ENCODE measurements at places on chromosomes 3 and 15.

GRCh38 chr3:98777801-98778220 is 14.7 kb downstream of the ST3GAL6 start:
- DNase-seq, result no peak

GRCh38 chr3:168267179-168267578 is 171.5 kb upstream of the GOLIM4 start:
- no peak for DNase-seq

- no peak for DNase-seq
These were observed 465.3 kb upstream of the CBLB start for GRCh38 chr3:106333911-106334618.

DNA sequence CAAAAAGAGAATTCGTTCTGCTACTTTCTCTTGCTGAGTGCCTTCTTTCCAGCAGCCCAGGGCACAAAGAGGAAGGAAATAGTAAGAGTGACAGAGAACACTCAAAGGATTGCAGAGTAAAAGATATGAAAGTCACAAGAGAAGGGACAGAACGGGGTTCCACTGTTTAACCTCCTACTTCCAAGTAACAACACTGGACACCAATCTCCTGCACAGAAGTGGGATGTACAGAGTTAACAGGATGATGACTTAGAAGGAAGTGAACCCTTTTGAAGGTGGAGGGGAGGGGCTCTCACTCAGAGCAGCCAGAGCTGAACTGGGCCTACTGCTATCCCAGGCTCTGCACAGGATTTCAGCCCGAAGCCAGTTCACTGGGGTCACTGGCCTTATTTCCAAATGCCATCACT is 130.1 kb upstream of the PRICKLE2 start:
- no peak for DNase-seq

DNA sequence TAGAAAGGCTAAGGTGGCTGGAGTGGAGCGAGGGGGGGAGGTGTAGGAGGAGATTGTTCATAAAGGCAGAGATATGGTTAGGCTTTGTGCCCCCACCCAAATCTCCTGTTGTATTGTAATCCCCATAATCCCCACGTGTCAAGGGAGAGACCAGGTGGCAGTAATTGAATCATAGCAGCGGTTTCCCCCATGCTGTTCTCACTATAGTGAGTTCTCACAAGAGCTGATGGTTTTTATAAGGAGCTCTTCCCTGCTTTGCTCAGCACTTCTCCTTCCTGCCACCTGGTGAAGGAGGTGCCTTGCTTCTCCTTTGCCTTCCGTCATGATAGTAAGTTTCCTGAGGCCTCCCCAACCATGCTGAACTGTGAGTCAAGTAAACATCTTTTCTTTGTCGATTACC is 64.7 kb upstream of the CFAP161 start:
- no peak for DNase-seq

GRCh38 chr3:3127432-3128010 is 781 bp downstream of the TRNT1 start:
- DNase-seq, result no peak

DNA sequence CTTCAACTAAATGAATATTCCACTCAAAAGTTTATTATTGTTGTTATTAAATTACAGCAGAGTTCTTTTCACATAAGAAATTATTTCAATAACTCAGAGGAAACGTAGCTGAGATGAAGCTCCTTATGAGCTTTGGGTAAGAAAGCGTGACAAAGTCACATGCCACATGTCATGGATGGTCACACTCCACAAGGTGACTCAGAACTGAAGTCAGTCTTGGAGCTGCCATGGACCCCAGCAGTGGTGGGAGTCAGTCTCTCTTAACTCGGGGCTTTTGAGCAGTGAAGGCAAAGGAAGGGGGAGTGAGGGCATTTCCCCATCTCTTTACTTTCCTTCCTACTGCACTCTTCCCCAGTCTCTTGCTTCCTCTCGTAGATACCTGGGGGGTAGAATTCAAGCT is 87.5 kb upstream of the FAM3D start:
- DNase-seq, result no peak

DNA sequence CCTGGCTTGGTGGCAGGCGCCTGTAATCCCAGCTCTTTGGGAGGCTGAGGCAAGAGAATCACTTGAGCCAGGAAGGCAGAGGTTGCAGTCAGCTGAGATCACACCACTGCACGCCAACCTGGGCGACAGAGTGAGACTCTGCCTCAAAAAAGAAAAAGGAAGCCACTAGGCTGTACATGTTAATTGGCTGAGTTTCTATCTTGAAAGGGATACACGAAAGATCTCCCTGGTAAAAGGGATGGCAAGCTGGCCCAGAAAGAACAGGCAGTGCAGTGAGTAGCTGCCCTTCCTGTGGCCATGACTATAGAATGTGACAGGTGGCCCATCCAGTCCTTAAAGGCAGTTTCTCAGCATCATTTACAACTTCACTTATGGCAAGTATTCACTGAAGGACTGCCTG is 12.3 kb downstream of the LRIG1 start:
- no peak for DNase-seq

DNA sequence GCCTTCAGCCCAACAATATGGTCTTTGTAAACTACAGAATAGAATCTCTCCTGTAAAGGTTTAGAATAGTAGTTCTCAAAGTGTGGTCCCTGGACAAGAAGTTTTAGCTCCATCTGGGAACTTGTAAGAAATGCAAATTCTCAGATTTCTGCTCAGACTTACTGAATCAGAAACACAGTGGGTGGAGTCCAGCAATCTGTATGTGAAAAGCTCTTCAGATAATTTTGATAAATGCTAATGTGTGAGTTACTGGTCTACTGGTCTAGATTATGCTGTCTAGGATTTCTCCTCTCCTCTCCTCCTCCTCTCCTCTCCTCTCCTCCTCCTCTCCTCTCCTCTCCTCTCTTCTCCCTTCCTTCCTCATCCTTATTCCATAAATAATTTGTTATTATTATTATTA is 57.5 kb downstream of the RBMS3 start:
- DNase-seq, result no peak

DNA sequence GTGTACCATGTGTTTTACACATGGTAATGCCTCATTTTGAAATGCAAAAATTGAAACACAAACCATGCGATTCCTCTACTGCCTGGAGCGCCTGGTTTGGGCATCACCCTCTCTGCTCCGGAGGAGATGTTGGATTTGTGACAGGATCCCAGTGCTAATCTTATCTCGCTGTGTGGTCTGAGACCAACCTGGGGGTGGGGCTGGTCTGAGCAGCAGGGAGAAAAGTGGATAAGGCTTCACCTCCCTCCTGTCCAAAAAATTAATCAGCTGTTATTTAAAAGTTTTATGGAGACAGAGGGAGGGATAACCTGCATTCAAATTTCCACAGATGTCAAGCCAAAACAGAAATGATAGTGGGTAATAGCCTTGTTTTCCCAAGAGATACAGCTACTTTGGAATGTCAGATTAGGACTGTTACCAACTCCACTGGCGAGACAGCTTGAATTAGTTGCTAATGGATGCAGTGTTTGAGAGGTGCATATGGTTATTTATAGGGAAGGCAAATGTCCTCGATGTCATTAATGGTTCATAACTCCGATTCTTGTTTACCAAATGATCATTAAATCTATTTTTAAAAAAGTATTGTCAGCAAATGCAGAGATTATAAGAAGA is 54.0 kb upstream of the SKOR1 start:
- DNase-seq, result no peak

GRCh38 chr3:65788461-65788860 is 250.3 kb downstream of the MAGI1 start:
- no peak for DNase-seq

GRCh38 chr3:64687781-64688604 is at the start of gene ADAMTS9:
Gene ADAMTS9 (minus strand): TSS chr3:64688000. CDS start chr3:64687657, 343 bp downstream.
- DNase-seq, result peak; percentile 53

DNA sequence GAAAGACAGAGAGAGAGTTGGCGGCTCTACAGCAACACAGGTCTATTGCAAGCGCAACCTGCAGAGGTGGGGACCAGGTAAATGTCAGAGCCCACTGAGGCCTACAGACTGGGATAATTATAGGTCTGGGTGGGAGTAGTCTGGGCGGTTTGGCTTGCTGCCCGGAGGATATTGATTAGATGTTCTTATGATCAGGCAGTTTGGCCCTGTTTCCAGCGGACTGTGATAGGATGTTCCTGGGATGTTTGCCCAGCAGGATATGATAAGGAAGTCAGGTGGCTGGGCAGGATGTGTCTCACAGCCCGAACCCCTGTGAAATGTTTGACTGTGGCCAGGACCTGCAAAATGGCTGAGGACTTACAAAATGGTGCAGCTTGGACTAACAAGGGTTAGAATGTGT is 364.9 kb downstream of the NAALADL2 start:
- DNase-seq, result peak; percentile 89

GRCh38 chr3:153282355-153282754 is 120.3 kb downstream of the RAP2B start:
- DNase-seq, result no peak

- no peak for DNase-seq
These were observed 16.9 kb downstream of the MME start for GRCh38 chr3:155097009-155097349.

GRCh38 chr15:32936283-32936918 is 218.6 kb downstream of the GREM1 start:
- DNase-seq, result no peak

DNA sequence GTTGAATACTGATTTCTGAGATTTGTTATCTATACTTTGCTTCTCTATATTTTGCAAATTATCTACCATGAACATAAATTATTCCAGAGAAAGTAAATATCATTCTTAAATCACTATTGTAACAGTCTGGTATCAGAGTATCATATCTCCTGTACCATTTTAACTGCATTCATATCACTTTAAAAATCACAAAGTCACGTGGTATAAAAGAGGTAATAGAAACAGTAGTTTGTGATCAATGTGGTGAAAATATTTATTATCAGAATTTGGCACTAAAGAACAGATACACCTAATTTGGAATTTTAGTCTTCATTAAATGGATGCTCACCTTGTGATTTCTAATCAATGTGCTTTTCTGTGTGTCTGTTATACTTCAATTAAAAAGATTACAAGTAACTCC is 47.8 kb downstream of the P3H2 start:
- no peak for DNase-seq

GRCh38 chr3:106582151-106582550 is 713.3 kb upstream of the CBLB start:
- no peak for DNase-seq

GRCh38 chr3:127835993-127836882 is 13.9 kb upstream of the MGLL start:
- DNase-seq, result no peak

- DNase-seq, result no peak
These were observed 141.6 kb upstream of the STT3B start for GRCh38 chr3:31391150-31391549.

GRCh38 chr3:141431411-141432378 is 55.1 kb upstream of the RASA2 start:
- DNase-seq, result no peak

DNA sequence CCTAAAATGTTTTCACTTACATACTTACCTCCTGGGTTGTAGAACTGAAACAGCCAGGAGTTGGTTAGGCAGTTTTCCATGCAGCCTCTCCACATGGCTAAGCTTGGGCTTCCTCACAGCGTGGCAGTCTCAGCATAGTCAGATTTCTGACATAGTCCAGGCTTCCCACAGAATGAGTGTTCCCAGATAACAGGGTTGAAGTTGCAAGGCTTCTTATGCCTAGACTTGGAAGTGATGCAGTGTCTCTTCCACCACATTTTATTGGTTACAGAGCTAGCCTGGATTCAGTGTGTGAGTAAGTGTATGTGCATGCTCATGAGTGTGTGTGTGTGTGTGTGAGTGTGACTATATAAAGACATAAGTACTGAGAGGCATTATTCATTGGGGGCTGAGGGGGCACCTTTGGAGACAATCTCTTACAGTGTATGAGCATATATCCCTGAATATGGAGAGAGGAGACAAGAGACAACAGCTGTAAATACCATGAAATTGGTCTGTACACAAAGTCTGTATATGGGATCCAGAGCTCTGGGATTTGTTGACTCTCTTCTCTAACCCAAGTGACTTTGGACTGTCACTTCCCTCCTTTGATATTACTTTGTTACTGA is 78.1 kb downstream of the ZNF621 start:
- DNase-seq, result no peak

GRCh38 chr15:70528270-70528706 is 235.1 kb downstream of the UACA start:
- peak; percentile 21 for DNase-seq

DNA sequence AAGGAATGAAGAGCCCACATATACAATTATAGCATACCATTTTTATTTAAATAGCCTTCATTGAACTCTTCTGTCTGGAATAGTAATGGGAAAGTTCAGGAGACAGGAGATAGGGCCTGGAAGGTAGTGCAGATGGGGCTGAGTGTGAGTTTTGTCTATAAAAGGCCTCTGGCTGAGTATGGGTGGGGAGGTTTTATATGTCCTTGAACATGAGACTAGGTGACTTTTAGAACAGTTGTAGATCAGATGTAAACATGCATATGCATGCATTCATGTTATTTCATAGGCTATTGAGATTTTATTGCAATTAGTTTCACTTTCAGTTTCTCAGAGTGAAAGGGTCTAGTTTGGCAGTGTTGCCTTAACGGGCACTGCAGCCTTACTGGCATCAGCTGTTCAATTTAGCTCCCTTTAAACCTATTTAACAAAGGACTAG is 27.1 kb downstream of the CGGBP1 start:
- no peak for DNase-seq
